ACHN (cell line): ENCODE measurements at places on chromosomes 6 and 20.

DNA sequence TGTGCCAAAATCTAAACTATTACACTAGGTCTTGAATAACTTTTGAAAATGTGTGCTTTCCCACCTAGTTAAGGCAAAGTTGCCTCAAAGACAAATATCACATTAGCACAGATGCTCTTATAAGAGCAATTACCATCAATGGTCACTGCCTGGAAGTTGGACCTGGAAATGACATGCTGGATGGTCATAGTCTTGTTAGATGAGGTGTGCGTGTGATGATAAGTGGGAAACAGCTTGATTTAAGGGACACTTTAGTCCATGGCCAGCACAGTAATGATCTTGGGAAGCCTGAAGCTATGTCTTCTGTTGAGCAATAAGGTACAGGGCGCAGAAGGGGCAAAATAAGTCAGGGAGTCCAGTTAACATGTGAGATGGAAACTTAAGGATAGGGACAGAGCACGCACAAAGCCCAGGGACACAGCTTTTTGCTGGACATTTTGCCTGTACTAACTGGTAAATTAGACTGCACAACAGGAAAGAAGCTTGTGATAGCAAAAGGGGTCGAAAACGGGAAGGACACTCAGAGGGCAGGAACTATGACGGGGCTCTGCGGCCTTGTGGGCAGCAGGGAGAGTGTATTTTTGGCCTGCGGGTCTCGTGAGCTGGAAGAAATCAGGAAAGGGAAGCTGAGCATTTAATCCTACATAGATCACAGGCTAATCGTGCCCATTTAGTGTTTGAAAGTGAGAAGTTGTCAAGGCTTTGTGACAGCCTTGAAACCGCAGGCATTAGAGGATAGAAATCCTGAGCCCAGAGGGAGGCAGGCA, 66.7 kb upstream of the BMP2 start:
- no peak for DNase-seq

GRCh38 chr6:165718491-165718891, 55.5 kb upstream of the PDE10A start:
- DNase-seq = peak; percentile 29

DNA sequence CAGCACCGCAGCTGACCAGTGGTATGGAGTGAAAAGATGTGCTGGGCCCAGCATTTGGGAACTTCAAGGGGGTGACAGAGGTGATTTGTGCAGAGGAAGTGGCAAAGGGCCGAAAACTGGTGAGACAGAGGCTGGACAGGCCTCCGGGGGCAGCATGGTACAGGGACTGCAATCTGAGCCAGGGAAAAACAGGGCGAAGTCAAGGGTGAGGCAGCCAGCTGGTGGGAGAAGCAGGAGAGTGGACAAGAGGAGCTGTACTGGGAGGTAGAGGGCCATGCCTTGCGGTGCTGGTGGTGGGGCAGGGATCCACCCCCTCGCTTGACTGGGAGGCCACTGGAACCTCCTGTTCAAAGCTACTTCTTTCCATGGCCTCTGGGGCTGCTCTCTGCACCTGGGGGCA, 7.3 kb upstream of the GFRA4 start:
- no peak for DNase-seq

DNA sequence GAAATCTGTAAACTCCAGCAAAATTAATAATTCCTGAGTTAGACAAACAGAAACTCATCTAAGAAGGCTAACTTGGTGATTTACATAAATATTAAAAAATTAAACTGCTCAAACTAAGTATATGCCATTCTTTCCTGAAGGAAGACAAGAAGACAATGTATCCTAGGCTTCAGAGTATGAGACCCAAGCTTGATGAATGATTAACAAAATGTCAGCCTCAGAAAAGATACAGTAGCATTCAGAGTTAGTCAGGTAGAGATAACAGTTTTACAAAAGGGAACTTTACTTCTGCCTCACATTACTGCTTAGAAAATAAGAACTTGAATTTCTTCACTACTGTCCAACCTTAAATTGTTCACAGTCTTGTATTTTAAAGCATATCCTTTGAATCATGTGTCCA, 12.0 kb downstream of the CSNK2A1 start:
- DNase-seq = peak; percentile 57

GRCh38 chr6:3849681-3850450, 693 bp downstream of the FAM50B start:
- DNase-seq = no peak

DNA sequence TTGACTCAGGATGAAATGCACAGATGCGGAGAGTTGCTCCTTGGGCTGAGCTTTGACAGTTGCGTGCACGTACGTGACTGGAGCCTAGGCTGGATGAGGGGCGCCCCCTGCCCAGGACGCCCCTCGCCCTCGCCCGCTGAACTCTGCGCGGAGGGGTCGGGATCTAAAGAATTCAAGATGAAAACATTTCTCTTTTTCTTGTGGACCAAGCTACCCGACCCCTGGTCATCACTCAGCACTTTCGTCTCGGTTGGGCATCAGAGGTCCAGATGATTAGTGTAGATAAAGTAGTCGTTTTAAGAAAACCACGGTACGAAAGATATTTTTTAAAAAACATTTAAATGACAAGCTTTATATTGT, 700 bp downstream of the DTD1 start:
- DNase-seq = no peak

GRCh38 chr6:89350281-89350966, 2.1 kb downstream of the UBE2J1 start:
- no peak for DNase-seq

DNA sequence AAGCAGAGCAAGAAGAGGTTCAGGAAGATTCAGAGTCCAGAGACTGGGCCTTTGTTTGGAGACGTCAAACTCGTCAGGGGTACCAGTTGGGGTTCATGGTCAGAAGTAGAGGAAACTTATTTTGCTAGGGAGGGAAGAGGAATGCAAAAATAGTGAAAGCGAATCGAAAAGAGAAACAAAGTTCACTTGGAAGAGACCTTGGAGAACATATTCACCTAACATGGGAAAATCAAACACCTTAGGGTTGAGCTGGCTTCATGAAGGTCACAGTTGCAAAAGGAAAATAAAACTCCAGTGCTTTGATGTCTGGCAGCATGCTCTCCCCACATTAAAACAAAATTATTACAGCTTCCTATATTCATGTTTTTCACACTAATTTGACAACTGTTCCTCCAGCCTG, 440.4 kb downstream of the EPM2A start:
- DNase-seq = no peak
